CMK (cell line): ENCODE measurements at places on chromosomes 5 and 9.

DNA sequence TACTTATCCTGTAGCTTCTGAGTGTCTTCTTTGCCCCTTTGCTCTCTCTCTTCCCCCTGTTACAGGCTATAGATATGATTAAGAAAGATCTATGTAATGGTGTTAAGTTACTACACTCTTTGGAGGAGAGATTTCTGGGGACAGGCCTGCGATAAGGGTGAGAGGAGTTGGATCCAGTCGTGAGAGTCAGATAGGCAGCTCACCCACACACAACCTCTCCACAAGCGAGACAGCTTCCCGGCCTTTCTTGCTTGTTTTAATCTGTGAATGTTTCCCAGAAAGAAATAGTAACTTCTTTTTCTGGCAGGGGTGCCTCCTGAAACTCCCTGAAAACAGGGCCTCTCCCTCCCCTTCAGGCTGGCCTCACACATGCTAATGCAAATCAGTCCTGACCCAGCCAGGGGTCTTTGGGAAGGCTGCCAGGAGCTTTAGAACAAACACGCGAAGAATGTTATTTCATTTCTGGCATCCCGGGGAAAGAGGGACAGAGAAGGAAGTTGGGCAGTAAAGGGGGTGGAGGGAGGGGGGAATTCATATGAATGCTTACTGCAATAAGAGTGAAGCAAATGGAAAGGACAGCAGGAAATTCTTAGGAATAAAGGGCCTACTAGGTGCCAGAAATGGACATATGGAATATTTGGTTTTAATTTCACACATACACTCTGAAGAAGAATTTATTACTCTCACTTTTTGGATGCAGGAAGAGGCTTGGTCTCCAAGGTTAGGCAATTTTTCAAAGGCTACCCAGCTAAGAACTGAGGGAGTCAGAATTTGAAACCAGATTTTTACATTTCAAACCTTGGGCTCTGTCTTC lies 215.8 kb upstream of the TRIM32 start:
- DNase-seq, result no peak

- no peak for DNase-seq
These were observed 22.5 kb downstream of the C5orf47 start for GRCh38 chr5:174011441-174011840.

- no peak for DNase-seq
These were observed 85.1 kb downstream of the OTULIN start for GRCh38 chr5:14749579-14750101.

DNA sequence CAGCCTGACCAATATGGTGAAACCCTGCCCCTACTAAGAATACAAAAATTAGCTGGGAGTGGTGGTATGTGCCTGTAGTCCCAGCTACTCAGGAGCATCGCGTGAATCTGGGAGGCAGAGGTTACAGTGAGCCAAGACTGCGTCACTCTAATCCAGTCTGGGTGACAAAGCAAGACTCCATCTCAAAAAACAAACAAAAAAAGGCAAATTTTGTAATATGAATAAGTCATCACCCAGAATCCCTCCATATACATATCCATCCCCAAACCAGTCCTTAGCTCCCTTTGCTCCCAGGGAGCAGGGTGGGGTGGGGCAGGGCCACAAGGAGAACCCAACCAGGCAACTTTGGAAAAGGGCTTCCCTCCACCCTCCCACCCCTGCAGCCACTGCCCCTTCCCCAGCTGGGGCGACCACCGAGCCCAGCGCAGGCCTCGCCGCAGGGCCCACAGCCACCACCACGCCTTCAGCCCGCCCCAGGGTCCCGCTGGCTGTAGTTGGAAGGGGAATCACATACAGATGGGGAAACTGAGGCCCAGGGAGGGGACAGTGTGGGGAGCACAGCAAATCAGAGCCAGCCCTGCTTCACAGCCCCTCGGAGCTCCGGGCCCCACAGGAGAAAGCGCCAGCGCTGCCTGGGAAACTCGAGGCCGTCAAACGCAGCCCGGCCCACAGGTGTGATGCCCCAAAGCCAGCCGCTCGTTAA lies 7.8 kb downstream of the NOTCH1 start:
- DNase-seq, result no peak

DNA sequence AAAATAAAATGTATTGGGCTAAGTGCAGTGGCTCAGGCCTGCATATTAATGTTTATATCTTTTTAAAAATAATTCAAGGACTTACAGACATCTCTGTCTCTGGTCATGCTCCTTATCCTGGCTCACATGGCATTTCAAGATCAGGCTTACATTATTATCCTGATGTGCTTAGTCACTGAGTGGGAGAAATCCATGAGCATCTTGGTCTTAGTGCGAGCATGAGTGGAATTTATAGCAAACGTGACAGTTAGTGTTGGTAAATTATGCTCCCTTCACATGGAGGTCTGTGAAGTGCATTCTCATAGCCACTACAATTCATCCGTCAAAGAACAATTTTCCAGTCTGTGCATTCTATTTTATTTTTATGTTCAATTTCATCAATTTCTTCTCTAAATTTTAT lies 237.8 kb upstream of the EDIL3 start:
- no peak for DNase-seq

DNA sequence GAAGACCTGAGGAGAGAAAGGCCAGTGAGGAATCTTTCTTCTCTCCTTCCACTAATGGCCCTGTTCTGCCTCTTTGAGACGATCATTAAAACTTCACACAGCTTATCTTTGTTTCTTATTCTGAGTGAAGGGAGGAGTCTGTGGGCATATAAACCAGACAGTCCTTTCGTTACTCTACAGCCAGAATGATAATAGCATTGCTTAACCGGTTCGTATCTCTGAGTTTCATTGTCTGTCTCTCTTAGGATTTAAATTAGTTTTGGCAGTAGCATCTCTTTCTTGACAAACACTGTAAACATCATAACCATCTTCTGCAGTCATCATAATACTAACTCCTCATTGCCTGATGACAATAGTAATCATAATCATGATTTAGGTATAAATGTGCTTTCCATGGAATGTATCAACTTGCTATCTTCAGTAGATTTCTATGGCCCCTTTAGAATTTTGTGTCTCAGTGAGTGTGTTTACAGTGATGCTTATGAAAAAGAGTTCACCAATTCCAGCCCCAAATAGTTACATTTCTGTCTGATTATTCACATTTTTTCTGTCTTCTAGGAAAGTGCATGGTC lies 618.8 kb upstream of the KLF4 start:
- no peak for DNase-seq

- no peak for DNase-seq
These were observed 144.2 kb downstream of the MAN2A1 start for GRCh38 chr5:109833946-109834345.

GRCh38 chr9:78745331-78745730 lies 448.4 kb downstream of the PSAT1 start:
- no peak for DNase-seq

DNA sequence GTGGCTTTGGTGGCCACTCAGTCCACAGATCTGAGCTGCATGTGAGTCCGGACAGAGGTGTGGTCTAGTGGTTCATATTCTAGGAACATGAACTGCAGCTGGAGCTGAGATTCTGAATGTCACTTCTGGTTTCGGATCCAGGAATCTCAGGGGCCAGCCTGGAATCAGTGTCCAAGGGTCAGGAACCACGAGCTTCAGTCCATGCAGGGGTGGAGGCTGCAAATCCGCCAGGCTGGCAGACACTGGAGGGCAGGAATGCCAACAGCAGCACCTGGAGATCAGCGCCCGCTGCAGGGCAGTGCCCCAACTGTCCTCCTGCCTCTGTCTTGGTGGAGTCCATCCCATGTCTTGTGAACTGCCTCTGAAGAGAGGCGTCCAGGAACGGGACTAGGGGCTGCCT lies 73.5 kb downstream of the CACNA1B start:
- no peak for DNase-seq

GRCh38 chr5:169157064-169157463 lies 143.9 kb downstream of the SLIT3 start:
- no peak for DNase-seq

DNA sequence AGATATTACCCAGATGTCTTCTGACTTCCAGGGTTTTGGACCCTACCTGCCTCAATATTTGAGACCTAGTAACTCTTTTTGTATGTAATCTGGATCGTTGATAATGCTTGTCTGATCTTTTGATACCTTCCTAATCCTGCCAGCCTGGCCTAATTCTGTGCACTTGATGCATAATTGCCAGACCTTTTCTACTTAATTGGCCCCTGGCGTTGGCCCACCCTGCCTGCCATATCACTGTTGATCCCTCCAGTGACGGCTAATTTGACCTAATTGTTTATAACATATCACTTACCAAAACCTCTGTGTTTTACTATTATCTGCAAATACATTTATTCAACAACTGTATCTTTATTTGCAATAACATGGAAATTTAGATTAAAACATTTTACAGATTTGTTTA lies 49.0 kb downstream of the SLC44A1 start:
- no peak for DNase-seq

- DNase-seq, result no peak
These were observed 15.8 kb upstream of the GLIPR2 start for GRCh38 chr9:36120705-36121104.

- no peak for DNase-seq
These were observed 84.4 kb downstream of the ADRB2 start for GRCh38 chr5:148910686-148911361.

- no peak for DNase-seq
These were observed 16.0 kb downstream of the TRMO start for GRCh38 chr9:97906236-97906831.

GRCh38 chr9:31290731-31291130 lies 1093.7 kb upstream of the ACO1 start:
- DNase-seq, result no peak

DNA sequence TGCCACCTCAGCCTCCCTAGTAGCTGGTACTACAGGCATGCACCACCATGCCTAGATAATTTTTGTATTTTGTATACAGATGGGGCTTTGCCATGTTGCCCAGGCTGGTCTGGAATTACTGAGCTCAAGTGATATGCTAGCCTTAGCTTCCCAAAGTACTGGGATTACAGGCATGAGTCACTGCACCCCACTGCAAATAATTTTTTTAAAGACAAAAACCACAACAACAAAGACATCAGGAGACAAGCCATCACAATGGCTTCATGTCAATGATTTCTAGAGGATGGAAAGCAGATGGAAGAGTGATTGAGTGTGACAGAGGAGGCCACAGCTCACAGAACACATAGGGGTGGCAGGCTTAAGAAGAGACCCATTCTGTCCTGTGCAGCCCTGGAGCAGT lies 97.9 kb upstream of the PCSK1 start:
- DNase-seq, result no peak

GRCh38 chr5:103582364-103582763 lies 19.8 kb upstream of the NUDT12 start:
- DNase-seq, result no peak

DNA sequence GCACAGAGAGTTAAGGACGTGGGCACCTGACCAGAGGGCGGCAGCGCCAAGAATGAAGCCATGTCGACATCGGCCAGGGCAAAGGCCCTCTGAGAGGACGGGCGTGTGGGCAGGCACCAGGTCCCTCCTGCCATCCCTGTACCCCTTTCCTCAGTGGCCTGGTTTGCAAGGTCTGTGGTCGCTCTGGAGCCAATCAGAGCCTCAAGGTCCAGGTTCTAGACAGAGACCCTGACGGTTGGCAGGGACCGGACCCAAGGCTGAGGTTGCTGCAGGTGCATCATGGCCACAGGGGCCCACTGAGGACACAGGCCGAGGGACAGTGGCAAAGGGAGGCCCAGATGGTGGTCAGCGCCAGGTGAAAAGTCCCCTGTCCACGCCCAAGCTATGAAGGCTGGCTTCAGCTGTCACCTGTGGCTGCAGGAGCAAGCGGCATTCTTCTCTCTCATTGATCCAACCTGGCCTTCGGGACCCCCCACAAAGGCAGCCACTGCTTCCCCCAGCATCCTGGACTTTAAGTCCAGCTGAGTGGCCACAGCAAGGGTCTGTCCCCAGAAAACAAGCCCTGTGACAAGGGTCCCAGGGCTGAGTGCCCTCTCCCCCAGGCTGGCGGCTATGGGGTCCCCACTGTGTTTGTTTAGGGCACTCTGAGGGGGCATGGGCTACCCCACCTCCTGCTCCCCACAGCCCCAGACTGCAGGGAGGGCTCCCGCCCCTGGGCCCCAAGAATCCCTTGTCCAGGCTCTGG lies 48.9 kb downstream of the VAV2 start:
- no peak for DNase-seq
